ENCODE measurements at places on chromosomes 16 and 17.

DNA sequence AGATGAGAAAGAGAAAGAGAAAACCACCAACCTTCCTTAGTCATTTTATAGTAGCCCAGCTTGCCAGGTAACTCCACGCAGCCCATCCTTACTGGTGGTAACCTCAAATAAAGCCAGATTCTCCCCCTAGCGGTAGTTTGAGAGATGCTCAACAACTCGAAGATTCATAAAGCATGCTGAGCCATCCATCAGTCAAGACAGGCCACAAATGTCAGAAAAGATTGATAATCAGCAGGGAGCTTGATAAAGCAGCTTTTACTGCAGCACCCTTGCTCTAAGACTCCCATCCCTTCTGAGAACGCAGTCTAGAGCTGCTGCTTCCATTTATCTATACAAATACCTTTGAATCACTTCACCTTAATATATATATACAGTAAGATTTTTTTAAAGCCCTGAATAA lies 451.5 kb upstream of the HSBP1 start:
- no peak for DNase-seq

DNA sequence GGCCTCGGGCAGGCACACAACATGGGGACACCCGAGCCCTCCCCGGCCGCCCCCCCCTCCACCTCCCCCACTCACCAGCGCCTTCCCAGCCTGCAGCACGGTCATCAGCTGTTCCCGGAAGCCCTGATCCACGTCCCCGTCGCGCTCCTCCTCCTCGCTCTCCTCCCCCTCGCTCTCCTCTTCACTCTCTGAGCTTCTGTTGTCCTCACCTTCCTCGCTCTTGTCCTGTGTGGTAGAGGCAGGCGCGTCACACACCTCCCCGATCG lies 10.3 kb downstream of the MYBBP1A start:
- DNase-seq: no peak

DNA sequence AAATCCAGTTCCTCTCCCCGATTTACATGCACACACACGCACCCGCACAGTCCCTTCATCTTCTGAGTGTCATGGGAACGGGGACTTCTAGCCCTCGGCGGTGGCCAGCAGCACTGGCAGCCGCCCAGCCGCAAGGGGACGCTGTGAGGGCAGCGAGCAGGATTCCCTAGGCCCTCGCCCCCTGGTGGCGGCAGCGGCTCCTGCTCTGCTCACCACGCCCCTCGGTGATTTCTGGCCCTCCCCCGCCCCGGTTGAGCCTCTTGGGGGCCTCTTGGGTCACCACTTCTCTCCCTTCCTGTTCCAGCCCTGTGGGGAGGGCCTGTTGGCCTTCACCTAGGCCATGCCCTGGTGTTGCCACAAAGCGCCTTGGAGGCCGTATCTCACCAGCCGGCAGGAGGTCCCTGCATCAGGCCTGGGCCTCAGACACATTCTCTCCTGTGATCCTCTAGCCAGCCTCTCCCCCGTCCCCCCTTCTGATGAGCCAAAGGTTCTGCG lies 75.2 kb upstream of the KSR1 start:
- no peak for DNase-seq

DNA sequence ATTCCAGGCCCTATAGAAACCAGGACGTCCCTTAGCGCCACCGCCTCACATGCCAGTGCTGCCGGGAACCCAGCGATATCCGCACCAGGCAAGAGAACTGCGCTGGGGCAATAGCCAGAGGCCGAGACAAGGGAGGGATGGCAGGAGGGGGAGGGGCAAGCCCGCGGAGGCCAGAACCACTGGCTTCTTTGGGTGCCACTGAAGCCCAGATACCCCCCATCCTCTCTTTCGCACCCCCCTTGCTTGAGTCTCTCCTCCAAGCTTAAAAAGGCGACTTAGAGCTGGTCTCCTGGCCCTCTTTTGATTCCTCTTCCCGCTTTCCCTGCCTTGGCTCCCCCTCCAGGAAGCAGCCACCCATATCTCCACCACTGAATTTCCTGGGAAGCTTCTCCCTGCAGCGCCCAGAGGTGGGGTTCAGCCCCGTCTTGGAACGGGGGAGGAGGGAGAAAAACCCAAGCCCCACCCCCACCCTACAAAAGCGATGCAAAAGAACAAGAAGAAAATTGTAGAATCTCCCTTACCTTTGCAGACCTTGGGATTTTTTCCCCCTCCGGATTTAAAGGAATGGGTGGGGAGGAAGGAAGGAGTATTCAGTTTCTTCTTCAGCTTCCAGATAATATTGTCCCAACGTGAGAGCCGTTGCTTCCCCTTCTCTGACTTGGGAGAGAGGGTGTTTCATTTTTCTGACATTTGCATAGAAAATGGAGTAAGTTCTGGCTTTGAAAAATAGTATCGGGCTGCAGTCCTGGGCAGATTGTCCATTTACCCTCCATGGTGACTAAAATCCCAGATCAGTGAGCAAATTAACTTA lies 622 bp downstream of the HOXB6 start:
- DNase-seq: no peak

GRCh38 chr16:57640612-57641011 lies 12.2 kb downstream of the ADGRG1 start:
- no peak for DNase-seq

- DNase-seq: no peak
Measured at GRCh38 chr16:58002416-58002800, 1.2 kb downstream of the USB1 start.

Data from thoracic aorta (tissue), 2 donors.